Activated CD4-positive, alpha-beta T cell treated with anti-CD3 and anti-CD28 coated beads, Interleukin-2, amount 50 U/mL, for 24 hours (primary cell): ENCODE measurements at places on chromosomes 3 and 15.
A peak's percentile ranks its signal among the peaks of the same experiment; 100 is the strongest.

DNA sequence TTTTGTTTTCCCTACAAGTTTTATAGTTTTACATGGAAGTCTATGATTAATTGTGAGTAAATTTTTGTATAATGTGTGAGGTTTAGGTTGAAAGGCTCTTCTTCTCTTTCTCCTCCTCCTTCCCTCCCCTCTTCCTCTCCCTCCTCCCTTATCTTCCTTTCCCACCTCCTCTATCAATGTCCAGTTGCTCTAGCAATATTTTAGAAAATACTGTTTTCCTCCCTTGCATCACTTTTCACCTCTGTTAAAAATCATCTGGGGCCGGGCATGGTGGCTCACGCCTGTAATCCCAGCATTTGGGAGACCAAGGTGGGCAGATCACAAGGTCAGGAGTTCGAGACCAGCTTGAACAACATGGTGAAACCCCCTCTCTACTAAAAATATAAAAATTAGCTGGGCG, 119.4 kb downstream of the FNDC3B start:
- no peak for DNase-seq

GRCh38 chr3:62558549-62559112, 185.3 kb upstream of the FEZF2 start:
- DNase-seq, result no peak

GRCh38 chr3:89171687-89172545, 64.5 kb downstream of the EPHA3 start:
- DNase-seq, result no peak

DNA sequence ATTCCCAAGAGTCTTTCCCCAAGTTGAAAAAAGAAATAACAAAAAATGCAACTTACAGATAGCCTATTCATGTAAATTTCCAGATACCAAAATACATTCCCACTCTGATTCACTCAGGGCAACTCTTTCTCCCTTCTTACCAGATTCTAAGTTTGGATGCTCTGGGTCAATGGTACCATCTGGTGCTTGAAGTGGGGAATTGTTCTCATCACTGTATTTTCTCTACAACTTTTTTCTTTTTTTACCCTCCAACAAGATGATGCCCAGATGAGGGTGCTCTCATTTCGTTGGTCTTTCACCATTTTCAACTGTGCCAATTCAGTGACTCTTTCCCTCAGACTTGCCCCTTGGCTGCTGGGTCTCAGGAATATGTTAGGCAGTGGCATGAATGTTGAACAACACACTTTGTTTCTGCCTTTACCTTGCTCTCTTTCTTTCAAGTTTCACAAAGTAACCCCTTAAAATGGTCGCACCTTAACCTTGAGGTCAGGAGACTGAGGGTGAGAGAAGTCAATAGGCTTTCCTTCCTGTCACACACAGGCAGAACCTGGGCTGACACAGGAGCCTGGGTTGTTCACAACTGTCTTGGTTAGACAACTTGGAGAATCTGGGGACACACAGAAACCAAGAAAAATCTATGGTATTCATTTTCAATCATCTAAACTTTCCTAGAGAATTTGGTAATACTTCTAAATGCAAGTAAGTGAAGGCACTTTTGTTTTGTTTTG, 330.7 kb upstream of the SLCO3A1 start:
- DNase-seq, result no peak

GRCh38 chr3:46427916-46428833, 21.1 kb downstream of the CCRL2 start:
- DNase-seq, result no peak

DNA sequence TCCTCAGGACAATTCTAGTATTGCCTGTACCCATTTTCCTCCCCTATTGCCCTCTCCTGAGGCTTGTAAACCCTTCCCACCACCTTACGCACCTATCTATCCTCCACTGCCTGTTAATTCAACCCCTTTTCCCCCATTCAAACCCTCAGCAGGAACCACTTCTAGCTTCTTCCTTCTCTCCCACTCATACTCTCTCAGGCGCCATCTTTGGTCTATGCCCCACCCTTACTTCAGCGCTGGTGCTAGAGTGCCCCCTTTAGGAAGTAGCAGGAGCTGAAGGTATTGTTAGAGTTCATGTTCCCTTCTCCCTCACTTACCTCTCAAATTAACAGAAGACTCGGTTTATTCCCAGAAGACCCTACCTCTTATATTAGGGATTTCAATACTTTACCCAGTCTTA, 121.8 kb upstream of the NLGN1 start:
- DNase-seq, result no peak

DNA sequence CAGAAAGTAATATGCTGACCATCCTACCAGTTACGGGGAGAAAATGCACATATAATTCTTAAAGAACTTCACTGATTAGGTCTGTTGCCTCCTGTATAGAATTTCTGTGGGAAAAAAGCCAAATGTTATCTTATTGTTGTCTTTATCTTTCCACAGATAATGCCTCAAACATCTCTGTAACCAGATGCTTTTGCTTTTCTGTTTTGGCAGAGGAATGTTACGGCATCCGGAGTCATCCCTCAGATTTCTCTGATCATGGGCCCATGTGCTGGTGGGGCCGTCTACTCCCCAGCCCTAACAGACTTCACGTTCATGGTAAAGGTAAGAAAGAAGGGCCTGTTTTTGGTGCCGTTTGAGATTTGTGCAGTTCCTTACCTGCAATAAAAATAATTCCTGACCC, 33.5 kb downstream of the PCCB start:
- DNase-seq, result no peak

DNA sequence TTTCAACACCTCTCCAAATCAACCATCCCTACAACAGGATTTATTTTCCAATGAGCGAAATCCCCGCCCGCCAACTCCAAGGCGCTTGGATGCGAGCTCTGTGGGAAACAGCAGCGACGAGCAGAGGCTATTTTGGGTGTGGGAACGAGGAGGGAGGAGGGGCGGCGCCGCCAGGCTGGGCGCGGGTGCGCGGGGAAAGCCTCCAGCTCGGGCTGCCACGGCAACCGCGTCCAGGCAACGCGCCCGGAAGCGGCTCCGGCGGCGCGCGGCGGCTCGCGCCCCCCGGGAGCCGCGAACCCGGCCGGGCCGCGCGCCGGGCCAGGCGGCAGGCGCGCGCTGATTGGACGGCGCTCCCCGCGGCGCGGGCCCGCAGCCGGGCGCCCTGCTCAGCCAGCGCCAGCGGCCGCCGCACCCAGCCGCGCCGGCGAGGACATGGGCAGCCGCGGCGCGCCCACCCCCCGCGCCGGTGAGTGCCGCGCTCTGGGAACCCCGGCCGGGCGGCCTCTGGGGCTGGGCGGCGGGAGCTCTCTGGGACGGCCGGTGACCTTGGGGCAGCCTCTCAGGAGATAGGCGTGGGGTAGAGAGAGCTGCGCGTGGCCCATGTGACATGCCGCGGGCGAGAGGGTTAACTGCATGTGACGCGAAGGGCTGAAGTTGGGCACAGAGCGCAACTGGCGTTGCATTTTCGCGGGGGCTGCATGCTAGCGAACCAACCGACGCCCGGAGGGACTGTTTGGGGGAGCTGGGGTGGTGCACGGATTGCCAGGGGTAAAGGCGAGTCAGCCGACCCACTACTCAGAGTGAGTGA, at the start of gene FAM81A:
FAM81A (plus strand) TSS at position 370 of the 808 bp plus-strand sequence. CDS start 20,441 bp downstream, outside the sequence.
- no peak for DNase-seq

DNA sequence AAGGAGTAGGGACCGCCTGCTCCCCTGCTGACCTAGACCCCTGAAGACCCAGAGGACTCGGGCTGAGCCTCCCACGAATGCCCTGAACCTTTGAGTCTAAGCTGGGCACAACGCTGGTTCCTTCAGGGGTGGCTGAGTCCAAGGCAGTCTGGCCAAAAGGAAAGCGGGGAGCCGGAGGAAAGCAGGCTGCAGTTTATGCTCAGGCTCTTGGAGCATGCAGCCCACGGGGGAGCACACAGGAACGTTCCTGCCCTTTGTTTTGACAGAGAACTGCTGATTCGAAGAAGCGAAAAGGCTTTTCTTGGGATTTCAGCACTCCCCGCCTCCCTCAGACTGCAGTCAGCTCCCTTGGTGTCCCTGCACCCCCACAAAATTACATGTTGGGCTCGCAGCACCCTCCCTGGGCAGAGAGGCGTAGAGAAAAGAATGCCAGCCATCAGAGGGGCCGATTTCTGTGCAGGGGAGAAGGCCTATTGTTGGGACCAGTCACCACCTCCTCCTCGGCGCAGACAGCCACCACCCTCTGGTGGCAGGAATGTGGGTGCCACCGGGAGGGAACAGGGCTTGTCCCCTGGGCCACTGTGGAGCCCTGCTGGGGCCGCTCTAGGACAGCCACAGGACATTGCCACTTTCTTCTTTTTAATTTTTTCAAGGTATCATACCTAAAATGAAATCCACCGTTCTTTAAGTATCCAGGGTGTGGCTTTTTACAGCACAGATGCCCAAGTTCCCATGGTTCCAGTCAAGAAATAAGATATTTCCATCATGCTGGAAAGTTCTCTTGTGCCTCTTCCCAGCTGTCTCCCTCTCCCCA, 72.2 kb downstream of the SMAD6 start:
- DNase-seq, result peak; percentile 11

DNA sequence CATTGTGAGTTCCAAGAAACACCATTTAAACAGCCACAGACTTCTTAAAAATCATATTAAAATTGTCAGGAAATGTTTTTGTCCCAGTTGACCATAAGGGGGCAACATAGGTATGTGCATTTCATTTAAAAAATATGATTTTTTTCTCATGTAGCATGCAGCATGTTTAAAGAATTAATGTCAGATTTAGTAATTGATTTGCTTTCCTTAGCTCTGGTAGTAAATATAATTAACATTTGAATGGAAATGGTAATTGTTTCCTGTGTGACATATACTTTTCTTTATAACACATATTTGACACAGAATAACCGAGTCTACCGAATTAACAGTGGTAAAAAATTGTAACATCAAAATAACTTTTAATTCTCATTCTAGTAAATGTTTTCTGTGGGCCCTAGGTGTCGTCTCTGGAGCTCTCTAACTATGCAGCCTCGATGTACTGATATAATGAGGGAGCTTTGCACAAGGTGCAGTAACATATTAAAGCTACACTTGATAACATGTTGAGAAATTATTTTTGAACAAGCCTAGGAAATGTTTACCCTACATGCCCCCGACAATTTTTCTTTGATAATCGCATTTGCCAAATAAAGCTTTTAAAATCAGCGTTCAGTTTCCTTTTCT, 34.9 kb downstream of the NXPE3 start:
- no peak for DNase-seq

- DNase-seq, result no peak
Observed at GRCh38 chr15:69577397-69577796, 124.8 kb downstream of the RPLP1 start.

- DNase-seq, result no peak
Observed at GRCh38 chr3:130905551-130905950, 11.7 kb downstream of the ATP2C1 start.

DNA sequence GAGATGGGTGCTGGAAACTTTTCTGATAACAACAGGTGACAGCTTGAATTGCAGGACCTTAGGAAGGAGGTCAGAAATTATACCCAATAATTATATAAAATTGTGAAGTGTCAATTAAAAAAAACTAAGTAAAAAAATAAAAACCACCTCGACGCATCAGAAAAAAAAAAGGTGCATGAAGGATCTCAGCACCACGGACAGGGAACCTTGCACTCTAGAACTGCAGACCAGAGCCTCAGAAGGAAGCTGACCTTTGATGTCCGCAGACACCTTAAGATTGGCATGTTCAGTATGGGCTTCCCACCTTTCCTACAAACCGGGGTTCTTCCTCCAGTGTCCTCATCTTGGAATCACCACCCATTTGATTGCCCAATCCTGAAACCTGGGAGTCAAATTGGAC, 60.9 kb downstream of the SCN10A start:
- DNase-seq, result no peak

DNA sequence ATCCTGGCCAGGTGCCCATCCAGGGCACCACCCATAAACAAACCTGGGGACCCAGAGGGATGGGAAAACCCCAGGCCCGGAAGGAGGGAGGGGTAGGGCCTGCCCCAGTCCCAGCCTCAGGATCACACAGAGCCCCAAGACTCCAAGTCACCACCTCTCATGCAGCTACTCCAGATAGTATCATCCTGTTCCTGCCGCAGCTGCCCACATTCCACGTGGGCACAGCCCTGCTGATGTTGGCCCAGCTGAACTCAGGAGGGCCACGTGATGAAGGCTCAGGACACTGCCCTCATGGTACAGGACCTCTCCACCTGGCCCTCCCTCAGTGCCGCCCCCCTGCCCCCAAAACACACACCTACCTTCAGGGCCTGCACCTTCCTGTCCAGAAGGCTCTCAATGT, 69.5 kb downstream of the CACNA2D2 start:
- no peak for DNase-seq

GRCh38 chr3:108100906-108101660, 10.3 kb upstream of the CD47 start:
- no peak for DNase-seq

- no peak for DNase-seq
Observed at GRCh38 chr3:3665961-3666640, 133.1 kb upstream of the LRRN1 start.

- DNase-seq, result peak; percentile 41
Observed at GRCh38 chr15:88450125-88450798, 16.9 kb downstream of the MRPL46 start.

DNA sequence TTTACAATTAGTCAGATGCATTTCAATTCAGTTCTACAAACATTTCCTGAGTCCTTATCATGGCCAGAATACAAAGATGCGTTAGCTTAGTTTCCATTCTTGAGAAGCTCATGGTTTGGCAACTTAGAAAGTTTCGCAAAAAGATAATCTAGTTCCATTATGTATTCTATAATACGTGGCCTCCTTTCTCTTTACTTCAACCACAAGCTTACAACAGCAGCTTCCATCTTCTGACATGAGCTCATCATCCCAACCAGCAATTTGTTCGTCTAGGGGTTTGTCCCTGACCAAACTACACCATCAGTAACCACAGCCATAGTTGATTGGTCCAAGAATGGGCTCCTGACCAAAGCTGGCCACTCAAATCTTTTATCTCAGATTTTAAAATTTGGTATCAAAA, 267.6 kb upstream of the TBC1D5 start:
- DNase-seq, result no peak

GRCh38 chr3:99246010-99246654, 344.6 kb upstream of the DCBLD2 start:
- DNase-seq, result no peak

GRCh38 chr3:138338244-138338643, 8.6 kb upstream of the NME9 start:
- no peak for DNase-seq

DNA sequence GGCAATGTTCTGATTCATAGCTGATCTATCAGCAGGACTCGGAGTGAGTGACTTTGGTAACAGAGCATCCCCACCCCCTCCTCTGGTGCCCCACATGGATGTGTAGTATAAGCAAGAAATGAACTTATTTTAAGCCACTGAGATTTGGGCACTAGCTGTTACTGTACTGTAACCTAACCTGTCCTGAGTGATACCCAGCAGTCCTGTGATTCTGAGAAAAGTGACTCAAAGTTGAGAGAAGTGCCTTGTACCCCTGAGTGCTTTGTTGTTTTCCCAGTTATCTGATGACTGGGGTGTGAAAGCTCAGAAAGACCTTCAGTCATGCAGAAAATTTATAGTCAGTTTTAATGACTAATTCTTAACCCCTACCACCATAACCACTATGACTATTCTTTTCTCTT, 439.9 kb upstream of the RBMS3 start:
- no peak for DNase-seq

DNA sequence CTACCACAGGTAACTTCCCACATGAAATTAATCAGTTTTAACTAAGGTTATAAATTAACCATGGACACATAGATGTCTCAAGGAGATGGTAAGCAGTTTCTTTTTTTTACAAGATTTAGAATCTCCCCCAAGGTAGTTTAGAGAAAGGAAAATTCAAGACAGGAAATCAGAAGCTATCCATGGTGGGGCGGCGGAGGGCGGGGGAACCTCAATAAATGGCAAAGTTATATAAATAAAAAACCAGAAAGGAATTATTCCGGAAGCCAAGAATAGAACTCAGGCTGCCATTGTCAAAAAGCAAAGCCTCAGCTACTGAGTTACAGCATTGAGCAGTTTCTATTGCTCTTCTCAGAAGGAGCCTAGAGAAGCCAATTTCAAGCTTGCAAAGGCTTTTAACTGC, 172.1 kb upstream of the SMAD3 start:
- no peak for DNase-seq
